ENCODE measurements at places on chromosomes 5 and 9. TPM values are rescaled to one million over a fixed set of nuclear protein-coding genes. Genes with fewer than 3 reads are reported as not detected.
A peak's percentile ranks its signal among the peaks of the same experiment; 100 is the strongest.

DNA sequence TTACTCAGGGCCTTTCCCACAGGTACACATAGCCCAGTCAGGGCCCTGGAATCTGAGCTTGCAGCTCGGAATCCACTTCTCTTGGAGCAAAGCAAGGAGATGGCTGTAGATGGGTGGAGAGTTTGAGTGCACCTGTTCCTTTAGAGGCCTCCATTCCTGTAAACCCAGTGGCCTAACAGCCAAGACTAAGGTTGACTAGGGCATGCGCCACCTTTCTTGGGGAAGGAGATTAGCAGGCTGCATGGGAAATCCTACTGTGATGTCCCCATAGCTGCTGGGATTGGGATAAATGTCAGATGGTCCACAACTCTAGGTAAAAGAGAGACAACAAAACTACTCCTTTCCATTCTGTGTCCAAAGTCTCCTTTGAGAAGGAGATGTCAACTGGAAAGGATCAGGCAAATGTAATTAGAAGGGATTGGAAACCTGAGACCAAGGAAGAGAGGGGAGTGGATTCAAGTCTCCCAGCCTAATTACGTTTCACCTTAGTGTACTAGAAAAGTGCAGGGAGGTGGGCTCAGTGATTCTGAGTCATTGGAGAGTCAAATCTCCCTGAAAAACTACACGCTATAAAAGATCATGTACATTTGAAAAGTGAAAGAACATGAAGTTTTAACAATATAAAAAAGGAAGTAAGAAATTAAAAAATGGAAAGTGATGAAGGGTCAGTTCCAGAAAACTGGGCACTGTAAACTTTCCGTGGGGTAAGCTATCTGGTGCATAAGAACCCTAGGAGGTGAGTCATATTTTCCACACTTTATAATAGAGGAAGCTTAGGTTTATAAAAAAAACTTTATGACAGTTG is 104.2 kb downstream of the SEC61B start:
- peak overlapping the region; percentile 16 for H3K4me3 ChIP-seq
- H3K27me3 ChIP-seq: peaks cover 6% of the 10 kb centered on the region
- no peak for DNase-seq
- H3K36me3 ChIP-seq: no peaks in the 10 kb centered on the region

The KCNT1 gene
- not detected for total RNA-seq

The PCDHGC4 gene
- total RNA-seq: 0.69 TPM

The PCDHB8 gene
- not detected for total RNA-seq

DNA sequence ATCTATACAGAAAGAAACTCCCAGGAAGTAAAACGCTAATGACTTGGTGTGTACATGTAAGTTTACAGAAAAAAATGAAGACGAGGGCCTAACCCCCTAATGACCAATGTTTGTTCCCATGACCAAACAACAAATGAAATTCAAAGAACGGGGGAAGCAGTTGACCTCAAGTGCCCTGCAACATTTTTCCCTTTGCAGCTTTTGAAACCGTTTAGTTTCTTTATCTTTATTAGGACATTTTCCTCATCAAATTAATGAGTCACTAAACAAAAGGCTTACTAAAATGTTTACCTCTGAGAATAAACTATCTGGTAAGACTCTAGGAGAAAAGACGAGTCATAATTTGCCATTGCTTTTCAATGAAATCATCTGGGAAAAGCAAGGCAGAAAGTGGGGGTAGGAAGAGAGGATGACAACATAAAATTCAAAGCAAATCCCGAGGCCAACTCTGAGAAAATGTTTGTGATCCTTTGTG is 57.4 kb downstream of the LHFPL2 start:
- peaks cover 6% of the 10 kb centered on the region for H3K36me3 ChIP-seq
- peaks cover 19% of the 10 kb centered on the region for H3K4me1 ChIP-seq
- H3K27ac ChIP-seq: no peak overlapping the region
- no peak for DNase-seq
- no peak overlapping the region for H3K4me3 ChIP-seq
- no peaks in the 10 kb centered on the region for H3K27me3 ChIP-seq
